ENCODE measurements at places on chromosomes 13 and 19. TPM values are rescaled to one million over a fixed set of nuclear protein-coding genes. Genes with fewer than 3 reads are reported as not detected.

Gene SLC35E1
- total RNA-seq, result 27.1 TPM

Gene IZUMO2
- total RNA-seq, result not detected

Gene HMGB1
- 501 TPM for total RNA-seq

Gene PLA2G4C
- total RNA-seq, result 42.7 TPM

Gene LIN37
- total RNA-seq, result 11.6 TPM

Gene TUBB4A
- total RNA-seq, result 51.8 TPM

Gene FCAR
- total RNA-seq, result 5.2 TPM

Gene DHPS
- 154 TPM for total RNA-seq

Gene PRR36
- total RNA-seq, result 4.7 TPM

Gene CPB2
- total RNA-seq, result not detected

Gene HNRNPM
- 130 TPM for total RNA-seq

Gene SSBP4
- total RNA-seq, result 49.9 TPM

Gene ERICH4
- not detected for total RNA-seq

Gene SLC25A23
- 82.0 TPM for total RNA-seq

Gene CYP2F1
- 0.77 TPM for total RNA-seq

Gene CEACAM7
- total RNA-seq, result 3.4 TPM

Gene CD209
- 5.4 TPM for total RNA-seq

Gene MYPOP
- 3.2 TPM for total RNA-seq

Gene LGALS14
- total RNA-seq, result not detected

Gene PSG2
- total RNA-seq, result not detected

Gene C1QTNF9B
- 0.88 TPM for total RNA-seq

Gene TBXA2R
- 2.0 TPM for total RNA-seq

Gene FPR3
- 0.66 TPM for total RNA-seq

Gene HIPK4
- total RNA-seq, result not detected

Gene DAND5
- 5.2 TPM for total RNA-seq

Gene MBD3L1
- total RNA-seq, result not detected

Gene FBL
- 143 TPM for total RNA-seq

Gene PLIN5
- total RNA-seq, result 1.8 TPM

Gene FFAR1
- not detected for total RNA-seq

Gene KRTDAP
- not detected for total RNA-seq

Gene CALR3
- not detected for total RNA-seq

Gene CCDC106
- 10.9 TPM for total RNA-seq

Gene PBX4
- 8.6 TPM for total RNA-seq

Gene ACP7
- total RNA-seq, result not detected

Gene EFNB2
- 70.9 TPM for total RNA-seq

Gene ADM5
- 0.77 TPM for total RNA-seq

Gene CYP4F3
- 0.71 TPM for total RNA-seq
